ENCODE measurements at places on chromosomes 2 and 18.
A peak's percentile ranks its signal among the peaks of the same experiment; 100 is the strongest.

GRCh38 chr2:210224941-210225672 is at the start of gene ACADL:
TSS of gene ACADL (minus strand) at chr2:210225447. CDS start at chr2:210225263, 184 bp downstream.
- no peak for DNase-seq

- no peak for DNase-seq
These were observed 8.0 kb downstream of the XPO1 start for GRCh38 chr2:61529944-61530735.

DNA sequence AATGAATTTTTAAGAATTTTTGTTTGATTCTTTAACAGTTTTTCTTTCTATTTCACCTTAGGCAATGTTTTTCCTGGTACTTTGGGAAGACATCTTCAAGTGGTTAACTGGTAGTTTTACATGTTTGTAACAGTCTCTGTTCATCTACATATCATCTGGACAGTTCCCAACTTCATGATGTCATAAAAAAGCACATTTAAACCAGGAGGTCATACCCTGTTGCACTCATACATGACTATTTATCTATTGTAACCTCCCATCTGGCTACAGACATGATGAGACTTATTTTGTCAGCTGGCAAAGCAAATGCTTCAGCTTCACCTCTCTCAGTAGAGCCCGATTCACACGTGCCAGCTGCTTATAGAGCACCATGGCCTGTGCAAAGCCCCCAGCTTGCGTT is 99.8 kb upstream of the YPEL5 start:
- no peak for DNase-seq

- DNase-seq = no peak
These were observed 10.9 kb downstream of the EPAS1 start for GRCh38 chr2:46308081-46308480.

- peak; percentile 85 for DNase-seq
These were observed 74.1 kb downstream of the PSMG2 start for GRCh38 chr18:12776821-12777471.

GRCh38 chr2:145374165-145374564 is 854.2 kb upstream of the ZEB2 start:
- no peak for DNase-seq

- no peak for DNase-seq
These were observed 138.9 kb downstream of the PTH2R start for GRCh38 chr2:208545403-208546042.

- no peak for DNase-seq
These were observed 45.4 kb upstream of the PAPOLG start for GRCh38 chr2:60710707-60711106.

DNA sequence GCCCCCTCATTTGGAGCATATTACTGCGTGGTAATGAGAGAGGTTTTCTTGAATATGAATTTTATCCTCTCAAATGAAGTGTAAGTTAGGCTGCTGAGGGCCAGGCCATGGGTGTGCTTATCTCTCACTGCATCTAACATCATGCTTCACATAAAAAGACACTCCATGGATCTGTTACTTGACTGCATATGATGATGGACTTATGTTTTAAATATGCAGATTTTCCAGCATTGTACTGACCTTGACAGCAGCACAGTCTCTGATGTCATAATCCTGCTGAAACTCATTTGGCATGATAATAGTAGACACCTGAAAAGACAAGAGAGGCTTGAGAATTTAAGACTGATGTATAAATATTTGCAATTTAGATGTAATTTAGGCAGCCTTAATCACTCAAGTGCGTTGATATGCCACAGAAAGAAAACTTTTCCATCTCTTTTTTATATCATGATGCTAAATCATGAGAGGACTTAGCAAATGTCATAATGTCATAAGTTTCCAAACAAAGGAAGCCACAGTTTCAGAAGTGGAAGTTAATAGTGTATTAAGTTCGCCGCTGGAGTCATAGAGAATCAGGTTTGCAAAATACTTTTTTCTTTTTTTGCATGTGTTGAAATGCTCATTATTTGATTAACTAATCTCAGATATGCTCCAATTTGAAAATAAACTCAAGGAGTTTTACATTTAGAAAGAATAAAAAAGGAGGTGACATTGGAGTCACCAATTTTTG is 62.7 kb upstream of the CD302 start:
- no peak for DNase-seq

- DNase-seq = no peak
These were observed 59.5 kb downstream of the TMEM131 start for GRCh38 chr2:97936199-97936598.

- DNase-seq = no peak
These were observed 930.7 kb upstream of the CELF4 start for GRCh38 chr18:38496222-38496793.

DNA sequence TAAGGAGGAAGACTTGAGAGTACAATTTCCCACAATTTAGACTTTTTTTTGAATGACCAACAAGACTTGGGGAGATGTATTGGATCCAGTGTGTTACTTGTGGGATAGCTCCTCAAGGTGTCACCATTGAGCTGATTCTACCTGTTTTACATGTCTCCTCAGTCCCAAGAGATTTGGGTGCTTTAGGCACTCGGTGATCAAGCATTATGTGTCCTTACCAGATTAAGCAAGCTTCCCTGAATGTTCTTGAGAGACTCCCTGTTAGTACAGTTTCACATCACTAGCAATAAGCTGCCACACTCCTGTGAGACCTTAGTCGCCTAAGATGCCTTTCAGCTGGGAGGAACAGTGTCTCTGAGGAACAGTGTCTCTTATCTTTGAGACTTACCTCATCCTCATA is 384.3 kb upstream of the SYT4 start:
- no peak for DNase-seq

DNA sequence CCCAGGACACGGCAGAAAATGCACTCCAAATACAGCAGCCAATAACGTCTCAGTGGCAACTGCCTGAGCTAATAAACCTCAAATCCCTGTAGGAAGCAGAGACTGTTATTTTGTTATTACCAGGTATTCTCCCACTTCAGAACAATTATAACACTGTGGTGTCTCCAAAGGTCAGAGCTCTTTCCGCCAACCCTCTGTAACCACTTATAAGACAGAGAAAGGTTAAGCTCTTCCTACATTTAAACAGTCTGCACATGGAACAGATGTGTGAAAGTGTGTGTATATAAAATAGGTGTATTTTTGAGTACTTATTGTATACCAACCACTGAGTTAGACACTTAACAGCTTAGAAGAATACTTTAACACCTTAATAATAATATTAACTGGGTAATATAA is 64.1 kb downstream of the FBXO15 start:
- DNase-seq = no peak

- no peak for DNase-seq
These were observed 132.0 kb downstream of the SH3BP4 start for GRCh38 chr2:235083822-235084221.

GRCh38 chr2:237731663-237732062 is 66.9 kb upstream of the RBM44 start:
- no peak for DNase-seq

- DNase-seq = no peak
These were observed 42.2 kb upstream of the RTN4 start for GRCh38 chr2:55092439-55092838.

DNA sequence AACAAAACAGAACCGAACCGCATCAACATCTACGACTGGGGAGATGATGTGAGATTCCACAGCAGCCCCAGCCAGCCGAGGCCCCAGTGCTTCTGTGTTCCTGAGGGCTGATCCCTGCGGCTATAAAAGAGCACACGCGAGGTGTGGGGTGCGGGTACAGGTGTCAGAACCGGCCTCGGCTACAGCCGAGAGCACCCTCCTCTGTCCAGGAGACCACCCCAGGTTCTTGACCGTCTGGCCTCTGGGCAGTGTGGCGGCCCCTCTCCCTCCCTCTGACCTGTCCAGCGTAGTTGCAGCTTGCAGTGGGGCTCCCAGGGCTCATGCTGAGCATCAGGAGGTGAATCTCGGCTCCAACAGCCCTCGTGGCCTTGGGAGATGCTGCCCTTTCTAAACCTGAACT is 23.7 kb downstream of the RTP5 start:
- DNase-seq = peak; percentile 85

DNA sequence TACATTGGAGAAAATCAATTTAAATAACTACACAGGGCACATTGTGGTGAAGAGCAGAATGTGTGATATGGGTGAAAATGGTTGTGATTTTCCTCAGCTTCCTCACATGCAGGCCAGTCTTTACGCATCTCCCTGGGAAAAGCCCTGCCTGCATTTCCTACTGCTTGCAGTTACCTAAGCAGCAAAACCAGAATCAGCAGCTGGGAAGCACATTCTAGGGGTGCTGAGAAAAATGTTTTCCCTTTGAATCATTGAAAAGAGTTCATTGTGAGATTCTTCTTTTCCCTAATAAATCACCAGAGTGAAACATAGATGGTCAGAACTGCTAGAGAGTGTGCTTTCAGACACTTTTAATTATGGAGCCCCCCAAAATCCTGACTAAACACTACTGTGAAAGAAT is 656.0 kb downstream of the TDRD15 start:
- DNase-seq = no peak

GRCh38 chr18:75418293-75419005 is 9.1 kb downstream of the SMIM21 start:
- no peak for DNase-seq

GRCh38 chr2:164039270-164039669 is 303.5 kb upstream of the FIGN start:
- DNase-seq = no peak

GRCh38 chr2:127453392-127454171 is 35.4 kb downstream of the PROC start:
- no peak for DNase-seq

GRCh38 chr18:58858591-58859468 is 5.8 kb upstream of the ZNF532 start:
- DNase-seq = no peak

DNA sequence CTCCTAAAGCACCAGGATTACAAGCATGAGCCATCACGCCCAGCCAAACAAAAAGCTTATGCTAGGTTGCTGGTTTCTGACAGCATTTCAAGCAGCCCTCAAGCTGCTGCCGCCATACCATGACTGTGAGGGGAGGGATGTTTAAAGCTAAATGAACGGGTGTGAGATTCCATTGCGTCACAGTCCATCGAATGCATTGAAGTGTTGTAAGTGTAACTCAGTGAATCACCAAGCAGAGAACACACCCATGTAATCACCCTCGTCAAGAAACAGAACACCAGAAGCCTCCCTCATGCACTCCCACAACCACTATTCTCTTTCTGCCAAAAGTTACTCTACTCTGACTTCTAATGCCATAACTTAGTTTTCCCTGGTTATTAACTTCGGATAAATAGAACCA is 32.8 kb upstream of the MC5R start:
- no peak for DNase-seq

DNA sequence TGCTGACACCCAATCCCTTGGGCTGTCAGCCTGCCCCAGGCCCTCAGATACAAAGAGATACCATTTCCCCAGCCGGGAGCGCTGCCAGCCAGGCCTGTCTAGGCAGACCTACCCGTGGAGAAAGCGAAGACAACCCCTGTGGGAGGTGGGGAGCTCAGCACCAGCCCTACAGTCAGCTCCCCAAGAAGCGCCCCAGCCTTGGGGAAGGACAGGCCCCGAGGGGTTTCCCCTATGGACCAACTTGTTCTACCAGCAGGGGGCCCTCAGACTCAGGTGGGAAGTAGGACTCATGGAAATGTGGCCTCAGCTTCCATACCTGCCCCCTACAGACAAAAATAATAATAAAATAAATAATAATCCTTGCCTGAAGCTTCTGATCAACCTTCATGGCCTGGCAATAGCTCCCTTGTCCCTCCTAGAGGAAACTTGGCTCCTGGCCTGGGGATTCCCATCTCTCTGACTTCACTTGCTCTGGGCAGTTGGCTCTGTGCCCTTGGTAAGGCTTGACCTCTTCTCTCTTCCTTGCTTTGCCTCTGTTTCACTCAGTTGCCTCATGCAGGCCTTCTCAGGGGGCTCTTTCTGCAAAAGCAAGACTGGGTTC is 7.0 kb downstream of the SLC35F6 start:
- no peak for DNase-seq

GRCh38 chr2:20633794-20634506 is 16.9 kb downstream of the HS1BP3 start:
- DNase-seq = no peak

DNA sequence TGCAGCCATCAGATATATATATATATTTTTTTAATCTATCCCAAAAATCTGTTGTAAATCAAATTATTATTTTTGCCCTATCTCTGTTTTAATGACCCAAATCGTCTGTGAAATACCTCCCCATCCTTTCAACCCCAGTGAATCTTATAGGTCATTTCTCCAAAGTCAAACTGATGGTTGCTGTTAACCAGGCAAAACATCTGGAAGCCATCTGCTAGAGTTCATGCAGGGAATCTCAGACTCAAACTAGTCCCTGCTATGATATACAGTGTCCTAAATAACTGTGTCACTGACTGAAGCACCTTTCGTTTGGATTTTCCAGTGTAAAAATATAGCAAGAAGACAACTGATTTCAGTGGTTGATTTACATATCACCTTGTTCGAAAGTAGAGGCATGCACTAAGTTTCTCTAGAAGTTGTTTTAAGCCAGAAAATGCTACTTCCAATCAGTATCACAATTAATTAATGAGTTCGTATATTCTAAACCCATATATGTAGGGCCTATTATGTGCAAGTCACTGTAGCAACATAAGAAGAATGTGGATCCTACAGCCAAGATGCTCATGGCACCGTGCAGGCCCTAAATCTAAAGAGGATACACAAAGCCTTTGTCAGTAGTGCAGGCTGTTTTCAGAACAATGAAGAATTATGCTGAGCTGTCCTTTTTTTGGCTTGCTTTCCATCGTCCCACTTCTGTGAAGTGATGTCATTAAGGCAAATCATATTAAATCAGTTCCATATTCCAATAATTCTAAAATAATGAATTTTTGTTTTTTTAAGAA is 566.0 kb downstream of the STK39 start:
- no peak for DNase-seq

- no peak for DNase-seq
These were observed 394.2 kb downstream of the CLIP4 start for GRCh38 chr2:29509397-29509796.

DNA sequence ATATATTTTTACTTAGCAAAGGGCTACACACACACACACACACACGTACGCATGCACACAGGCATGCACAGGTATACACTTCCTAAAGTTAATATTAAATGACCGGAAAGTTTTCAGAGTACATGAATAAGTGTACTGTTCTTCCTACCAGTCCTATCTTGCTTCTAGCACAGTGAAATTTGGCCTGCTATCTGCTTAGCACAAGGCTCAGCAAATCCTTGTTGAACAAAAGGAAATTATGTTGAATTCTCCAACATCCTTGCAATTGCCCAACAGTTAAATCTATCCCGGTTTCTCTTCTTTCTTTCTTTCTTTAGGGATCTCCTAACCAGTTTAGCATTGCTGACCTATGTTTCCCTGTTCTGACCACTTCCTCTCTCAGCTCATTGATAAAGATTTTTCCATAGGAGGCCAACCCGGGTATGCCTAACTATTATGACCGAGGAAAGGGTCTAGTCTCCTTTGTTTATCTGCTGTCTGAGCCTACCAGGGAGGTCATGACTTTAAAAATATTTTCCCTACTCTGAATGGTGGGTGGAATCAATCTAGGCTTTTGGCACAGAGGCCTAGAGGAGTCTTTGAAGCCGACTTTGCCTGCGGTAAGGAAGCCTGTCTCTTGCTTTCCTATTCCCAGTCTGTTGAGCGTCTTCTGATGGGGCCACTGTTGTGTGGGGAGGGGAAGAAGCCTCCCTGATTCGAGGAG is 400.7 kb downstream of the HRH4 start:
- DNase-seq = no peak
